Activated naive CD8-positive, alpha-beta T cell treated with anti-CD3 and anti-CD28 coated beads, Interleukin-2, amount 50 U/mL, for 24 hours (primary cell): ENCODE measurements at places on chromosomes 2 and 18.

- H3K4me3 ChIP-seq = peak overlapping the region; percentile 93
- peaks cover 57% of the 10 kb centered on the region for H3K4me1 ChIP-seq
- H3K36me3 ChIP-seq = peaks cover 37% of the 10 kb centered on the region
- H3K27me3 ChIP-seq = peaks cover 4% of the 10 kb centered on the region
- DNase-seq = no peak
These were observed 520 bp downstream of the GLS start for GRCh38 chr2:190881084-190881597.

DNA sequence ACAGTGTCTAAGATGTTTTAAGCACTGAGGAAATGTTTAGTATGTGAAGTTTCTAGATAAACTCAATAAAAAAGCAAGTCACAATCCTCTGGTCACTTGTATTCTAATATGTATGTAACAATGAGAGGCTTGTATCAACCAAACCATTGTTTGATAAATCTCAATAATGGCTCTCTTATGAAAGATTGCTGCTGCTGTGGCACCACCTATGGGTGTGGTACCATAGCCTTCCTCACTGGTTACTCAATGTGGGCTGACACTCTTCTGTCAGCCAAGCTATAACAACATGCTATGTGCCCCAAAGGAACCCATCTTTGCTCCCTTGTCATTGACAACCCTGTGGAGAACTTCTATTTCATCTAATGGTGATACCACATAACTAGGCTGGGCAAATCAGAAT, 12.6 kb upstream of the RAB1A start:
- no peak overlapping the region for H3K27ac ChIP-seq
- peaks cover 6% of the 10 kb centered on the region for H3K27me3 ChIP-seq
- no peak overlapping the region for H3K4me3 ChIP-seq
- no peaks in the 10 kb centered on the region for H3K36me3 ChIP-seq
- H3K4me1 ChIP-seq = no peaks in the 10 kb centered on the region
- DNase-seq = no peak

- H3K27me3 ChIP-seq = no peaks in the 10 kb centered on the region
- peaks cover 66% of the 10 kb centered on the region for H3K36me3 ChIP-seq
- peak overlapping the region; percentile 98 for H3K4me3 ChIP-seq
- H3K4me1 ChIP-seq = peaks cover 55% of the 10 kb centered on the region
These were observed 572 bp downstream of the RPS27A start for GRCh38 chr2:55232863-55233657.

GRCh38 chr2:27830656-27831055, 59.1 kb downstream of the MRPL33 start:
- H3K36me3 ChIP-seq = peaks cover 5% of the 10 kb centered on the region
- no peak overlapping the region for H3K27ac ChIP-seq
- H3K4me1 ChIP-seq = peaks cover 3% of the 10 kb centered on the region

- H3K4me3 ChIP-seq = peak overlapping the region; percentile 91
- H3K27ac ChIP-seq = no peak overlapping the region
- DNase-seq = no peak
- H3K36me3 ChIP-seq = peaks cover 9% of the 10 kb centered on the region
These were observed 6.4 kb downstream of the ZEB2 start for GRCh38 chr2:144513388-144514101.

GRCh38 chr2:220417503-220417902, 790.1 kb downstream of the SLC4A3 start:
- H3K4me3 ChIP-seq = no peak overlapping the region
- no peak overlapping the region for H3K27ac ChIP-seq
- no peak for DNase-seq
- no peaks in the 10 kb centered on the region for H3K36me3 ChIP-seq

DNA sequence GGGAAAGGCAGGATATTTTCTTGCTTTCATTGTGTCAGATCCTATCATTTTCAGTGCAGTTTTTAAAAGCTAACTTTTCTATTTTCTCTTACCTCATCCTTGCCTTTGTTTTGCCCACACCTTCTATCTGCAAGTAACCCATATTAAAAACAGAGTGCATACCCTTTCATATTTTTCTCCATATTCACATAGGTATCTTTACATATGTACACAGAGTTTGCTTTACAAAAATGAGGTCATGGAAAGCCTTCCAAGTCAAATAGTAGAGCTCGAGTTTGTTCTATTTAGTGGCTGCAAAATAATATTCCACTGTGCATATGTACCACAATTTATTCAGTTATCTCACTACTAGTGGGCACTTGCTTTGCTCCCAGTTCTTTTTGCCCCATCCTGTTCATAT, 3.9 kb upstream of the DHRS9 start:
- no peaks in the 10 kb centered on the region for H3K36me3 ChIP-seq
- H3K27ac ChIP-seq = no peak overlapping the region
- no peak for DNase-seq
- no peak overlapping the region for H3K4me3 ChIP-seq
- H3K4me1 ChIP-seq = peaks cover 23% of the 10 kb centered on the region
- H3K27me3 ChIP-seq = no peaks in the 10 kb centered on the region

DNA sequence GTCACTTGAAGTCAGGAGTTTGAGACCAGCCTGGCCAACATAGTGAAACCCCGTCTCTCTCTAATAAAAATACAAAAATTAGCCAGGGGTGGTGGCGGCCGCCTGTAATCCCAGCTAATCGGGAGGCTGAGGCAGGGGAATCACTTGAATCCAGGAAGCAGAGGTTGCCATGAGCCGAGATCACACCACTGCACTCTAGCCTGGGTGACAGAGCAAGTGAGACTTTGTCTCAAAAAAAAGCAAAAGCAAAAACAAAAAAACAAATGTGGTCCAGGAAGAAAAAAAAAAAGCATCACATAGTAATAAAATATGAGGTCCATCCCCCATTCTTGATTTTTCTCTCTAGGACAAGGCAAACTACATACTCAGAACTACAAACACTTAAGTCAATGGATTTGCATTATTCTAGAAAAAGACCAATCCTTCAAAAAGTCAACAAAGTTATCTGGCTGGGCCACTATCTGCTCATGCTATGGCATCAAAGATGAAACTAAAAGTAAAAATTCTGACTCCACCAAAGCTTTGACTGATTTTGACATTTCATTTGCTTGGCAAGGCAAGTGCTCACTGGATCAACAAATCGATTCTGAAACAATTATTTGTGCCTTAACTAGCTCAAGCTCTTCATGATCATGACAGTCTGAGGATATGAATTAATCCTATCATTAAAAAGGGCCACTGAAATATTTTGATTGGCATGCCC, 28.4 kb downstream of the MEX3C start:
- H3K27ac ChIP-seq = peak overlapping the region; percentile 97
- peaks cover 26% of the 10 kb centered on the region for H3K36me3 ChIP-seq
- no peak for DNase-seq
- peaks cover 69% of the 10 kb centered on the region for H3K4me1 ChIP-seq

- no peak for DNase-seq
- no peak overlapping the region for H3K27ac ChIP-seq
- peaks cover 38% of the 10 kb centered on the region for H3K4me1 ChIP-seq
These were observed 101.9 kb downstream of the NFATC1 start for GRCh38 chr18:79497638-79498081.
